ENCODE measurements at places on chromosomes 1 and 21. TPM values are rescaled to one million over a fixed set of nuclear protein-coding genes. Genes with fewer than 3 reads are reported as not detected.

Gene RBM11
- not detected for total RNA-seq

Gene FCRL5
- total RNA-seq: not detected

Gene POFUT2
- 51.5 TPM for total RNA-seq

Gene PPT1
- total RNA-seq: 46.3 TPM

Gene CFAP74
- total RNA-seq: not detected

Gene PIK3C2B
- 1.5 TPM for total RNA-seq

Gene SMCP
- not detected for total RNA-seq

Gene AHDC1
- 18.3 TPM for total RNA-seq

Gene TNNI3K
- total RNA-seq: not detected

Gene TLR5
- under 0.01 TPM for total RNA-seq

Gene AKT3
- total RNA-seq: 19.0 TPM

Gene CAMK1G
- total RNA-seq: not detected

Gene ITLN1
- 0.65 TPM for total RNA-seq

Gene DOCK7
- total RNA-seq: 47.1 TPM

Gene SH2D2A
- 0.18 TPM for total RNA-seq

Gene AIM2
- not detected for total RNA-seq

Gene SPRR2G
- total RNA-seq: not detected

Gene TEX38
- total RNA-seq: not detected

Gene KCNT2
- total RNA-seq: 35.5 TPM

Gene MRPS6
- total RNA-seq: 13.3 TPM

Gene CCDC30
- total RNA-seq: under 0.01 TPM

Gene GCSAML
- not detected for total RNA-seq

Gene LMOD1
- total RNA-seq: 2.5 TPM

Gene CFHR5
- total RNA-seq: not detected

Gene SPRR2A
- total RNA-seq: not detected

Gene CADM3
- total RNA-seq: 22.6 TPM

Gene PRKAA2
- 0.16 TPM for total RNA-seq

Gene CSF1
- total RNA-seq: 87.2 TPM

Gene CNN3
- total RNA-seq: 273 TPM

Gene SASS6
- total RNA-seq: 2.3 TPM

Gene TDRD5
- not detected for total RNA-seq

Gene CD101
- 0.54 TPM for total RNA-seq

Gene ADGRL4
- total RNA-seq: 18.4 TPM

Gene OR2T4
- total RNA-seq: not detected

Gene S100A14
- total RNA-seq: not detected

Gene TNFRSF8
- 0.18 TPM for total RNA-seq

Gene C1orf105
- not detected for total RNA-seq

Gene PTPRU
- total RNA-seq: 23.5 TPM

Gene MPZ
- 0.90 TPM for total RNA-seq

Gene INAVA
- not detected for total RNA-seq

Gene CTSK
- 18.4 TPM for total RNA-seq

Gene CFHR4
- total RNA-seq: not detected

Gene KCNC4
- total RNA-seq: 2.5 TPM

Gene THEMIS2
- 7.1 TPM for total RNA-seq

Gene SRGAP2C
- 17.5 TPM for total RNA-seq

Gene HMGCS2
- not detected for total RNA-seq

Gene RGS2
- total RNA-seq: 32.9 TPM

Gene COL8A2
- total RNA-seq: 1.4 TPM

Data from cardiac atrium fibroblast (primary cell).